Thoracic aorta (tissue), 2 donors: ENCODE measurements at places on chromosomes 5 and 9.

GRCh38 chr5:171580502-171581265 lies 161.2 kb downstream of the FGF18 start:
- no peak for DNase-seq

GRCh38 chr5:131262953-131263541 lies 806 bp upstream of the CDC42SE2 start:
- no peak for DNase-seq

GRCh38 chr9:136054146-136054545 lies 40.9 kb downstream of the NACC2 start:
- no peak for DNase-seq

GRCh38 chr9:135103001-135103446 lies 15.6 kb downstream of the OLFM1 start:
- DNase-seq: no peak

DNA sequence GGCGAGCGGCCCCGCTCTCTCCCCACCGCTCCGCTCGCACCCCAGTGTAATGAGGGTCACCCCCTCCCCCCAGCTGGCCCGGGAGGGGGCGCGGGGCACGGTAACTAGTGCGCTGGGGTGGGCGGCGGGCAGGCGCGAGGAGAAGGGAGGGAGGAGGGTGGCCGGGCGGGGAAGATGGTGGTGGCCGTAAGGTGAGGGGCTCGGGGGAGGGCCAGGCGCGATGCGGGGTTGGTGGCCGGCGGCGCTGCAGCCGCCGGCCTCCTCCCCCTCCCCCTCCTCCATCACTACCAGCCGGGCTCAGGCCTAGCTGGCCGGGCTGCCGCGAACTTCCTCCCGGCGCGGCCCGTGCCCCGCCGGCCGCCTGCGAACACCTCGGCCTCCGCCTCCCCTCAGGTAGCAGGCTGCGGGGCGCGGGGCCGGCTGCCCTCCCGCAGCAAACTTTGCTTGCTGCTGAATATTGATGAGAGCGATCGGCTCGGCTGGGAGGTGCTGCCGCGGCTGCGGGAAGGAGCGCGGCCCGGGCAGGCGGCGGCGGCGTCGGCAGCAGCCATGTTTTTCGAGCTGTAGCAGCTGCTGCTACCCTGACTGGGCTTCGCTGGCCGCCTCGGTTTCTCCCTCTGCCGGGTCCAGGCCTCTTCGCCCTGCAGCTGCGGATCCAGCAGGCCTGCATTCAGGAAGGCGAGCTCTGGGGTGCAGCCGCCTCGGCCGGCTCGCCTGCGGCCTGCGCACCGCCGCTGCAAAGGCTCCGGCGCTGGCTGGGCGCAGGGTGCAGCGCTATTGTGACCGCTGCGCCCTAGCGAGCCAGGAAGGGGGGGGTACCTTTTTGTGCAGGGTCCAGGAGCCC lies 502 bp downstream of the NSD1 start:
- DNase-seq: no peak

GRCh38 chr5:169223595-169223953 lies 77.4 kb downstream of the SLIT3 start:
- no peak for DNase-seq

GRCh38 chr9:128992995-128993394 lies 35.1 kb downstream of the SH3GLB2 start:
- no peak for DNase-seq

- no peak for DNase-seq
Measured at GRCh38 chr9:83425240-83425639, 113.0 kb downstream of the FRMD3 start.

- no peak for DNase-seq
Measured at GRCh38 chr9:4866239-4866969, 73.7 kb downstream of the RCL1 start.

- no peak for DNase-seq
Measured at GRCh38 chr9:136434580-136435169, 5.0 kb downstream of the INPP5E start.

DNA sequence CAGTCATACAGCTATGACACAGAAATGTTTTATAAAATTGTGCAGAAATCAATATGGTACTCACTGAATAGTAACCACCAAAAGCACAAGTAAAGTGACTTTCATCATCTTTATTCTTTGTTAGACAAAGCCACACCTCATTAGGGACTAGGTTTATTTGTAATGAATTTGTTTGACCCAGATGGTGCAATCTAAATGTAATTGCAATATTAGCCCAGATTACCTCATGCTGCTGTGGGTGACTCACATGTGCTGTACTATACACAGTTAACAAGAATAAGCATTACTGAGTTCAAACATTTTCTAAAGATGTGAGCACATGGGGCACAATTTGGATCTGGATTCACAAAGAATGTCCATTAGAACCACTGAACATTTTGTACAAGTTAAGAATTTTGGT lies 759.3 kb upstream of the TYRP1 start:
- no peak for DNase-seq

GRCh38 chr5:44294516-44294915 lies 94.7 kb downstream of the FGF10 start:
- DNase-seq: no peak

DNA sequence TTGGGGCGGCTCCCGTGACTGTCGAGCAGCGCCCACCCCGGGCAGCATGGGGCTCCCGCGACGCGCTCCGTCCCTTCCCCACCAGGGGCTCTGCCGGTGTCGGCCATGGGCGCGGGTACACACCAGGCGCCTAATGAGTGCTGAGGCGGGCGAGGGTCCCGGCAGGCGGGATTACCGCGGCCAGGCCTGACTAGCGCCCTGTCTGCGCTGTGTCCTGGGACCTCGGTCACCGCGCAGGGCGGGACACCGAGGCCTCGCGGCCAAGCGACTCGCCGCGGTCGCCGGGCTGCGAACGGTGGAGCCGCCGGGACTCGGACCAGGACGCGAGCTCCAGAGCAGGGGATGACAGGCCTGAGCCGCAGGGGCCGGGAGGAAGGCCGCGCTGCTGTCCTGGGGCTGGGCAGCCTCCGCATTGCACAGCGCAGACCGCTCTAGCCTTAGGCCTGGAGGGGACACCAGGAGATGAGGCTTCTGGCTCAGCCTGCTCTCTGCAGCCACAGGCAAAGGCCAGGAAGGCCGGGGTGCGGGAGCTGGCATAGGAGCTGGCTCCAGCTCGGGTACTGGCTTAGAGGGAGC lies 14.1 kb downstream of the LCN10 start:
- DNase-seq: no peak

- DNase-seq: no peak
Measured at GRCh38 chr9:27808864-27809263, 235.6 kb upstream of the C9orf72 start.
